PC-3 (cell line): ENCODE measurements at places on chromosomes 5 and 9. TPM values are rescaled to one million over a fixed set of nuclear protein-coding genes. Genes with fewer than 3 reads are reported as not detected.

DNA sequence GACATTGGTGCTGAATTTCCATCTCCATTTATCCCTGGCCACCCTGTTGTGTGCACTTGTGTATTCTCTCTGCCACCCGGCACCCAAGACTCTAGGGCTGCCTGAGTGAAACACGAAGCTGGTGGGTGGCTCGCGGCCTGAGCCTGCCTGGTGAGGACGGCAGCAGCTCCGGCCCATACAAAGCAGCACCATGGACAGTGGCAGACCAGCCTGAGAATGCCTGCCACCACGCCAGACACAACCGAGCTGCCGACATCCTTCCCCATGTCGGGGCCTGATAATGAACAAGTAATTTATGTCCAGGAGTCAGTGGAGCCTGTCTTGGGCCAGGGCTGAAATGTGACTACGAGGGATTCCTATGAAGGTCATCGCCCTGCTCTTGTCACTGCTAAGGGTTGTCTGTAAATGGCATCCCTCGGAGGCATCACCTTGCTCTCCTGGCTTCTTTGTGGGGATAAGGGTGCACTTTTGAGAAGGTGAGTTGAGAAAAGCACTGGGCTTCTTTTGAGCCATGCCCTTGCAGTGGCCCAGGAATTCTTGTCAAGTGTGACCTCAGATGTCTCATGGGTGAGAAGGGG lies 175.7 kb downstream of the MELK start:
- peak; percentile 25 for DNase-seq

DNA sequence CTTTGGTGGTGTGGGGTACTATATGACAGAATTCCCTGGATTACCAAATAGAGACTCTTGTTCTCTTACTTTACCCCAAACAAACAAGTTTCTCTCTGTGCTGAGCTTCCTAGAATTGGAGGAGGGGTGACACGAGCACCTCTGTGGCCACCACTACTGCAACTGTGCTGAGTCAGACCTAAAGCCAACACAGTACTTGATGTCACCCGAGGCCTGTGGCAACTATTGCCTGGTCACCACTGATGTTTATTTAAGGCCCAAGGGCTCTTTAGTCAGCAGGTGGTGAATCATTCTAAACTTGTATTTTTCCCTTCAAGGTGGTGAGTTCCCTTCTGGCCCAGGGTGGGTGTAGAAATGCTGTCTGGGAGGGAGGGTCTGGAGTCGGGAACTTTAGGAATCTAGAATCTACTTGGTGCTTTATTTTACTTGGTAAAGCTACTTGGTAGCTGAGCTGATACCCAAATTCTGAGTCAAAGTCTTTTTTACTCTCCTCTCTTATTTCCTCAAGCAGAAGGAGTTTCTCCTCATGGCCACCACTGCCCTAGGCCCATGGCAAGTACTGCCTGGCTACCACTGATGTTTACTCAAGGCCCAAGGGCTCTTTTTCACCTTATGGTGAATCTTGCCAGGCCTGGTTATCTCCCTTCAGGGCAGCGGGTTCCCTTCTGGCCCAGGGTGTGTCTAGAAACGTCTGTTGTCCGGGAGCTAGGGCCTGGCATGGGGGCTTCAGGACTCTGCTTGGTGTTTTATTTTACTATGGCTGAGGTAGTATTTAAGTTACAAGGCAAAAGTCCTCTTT lies 9.8 kb downstream of the LURAP1L start:
- DNase-seq, result peak; percentile 96

- no peak for DNase-seq
Observed at GRCh38 chr9:6610073-6610472, 35.5 kb downstream of the GLDC start.

GRCh38 chr5:141513627-141514329 lies 24.9 kb downstream of the PCDHGC5 start:
- DNase-seq, result no peak

- peak; percentile 82 for DNase-seq
Observed at GRCh38 chr5:111135946-111136345, 43.8 kb downstream of the WDR36 start.

The SV2C gene
- not detected in 2 replicates for total RNA-seq

The PCDHGA1 gene
- 0.04 and 0.06 TPM in 2 replicates for total RNA-seq

The SEMA5A gene
- total RNA-seq, result 2.6 and 4.4 TPM in 2 replicates
